Vein endothelial cell (primary cell): ENCODE measurements at places on chromosomes 13 and 19. TPM values are rescaled to one million over a fixed set of nuclear protein-coding genes. Genes with fewer than 3 reads are reported as not detected.

KCTD4 gene
- total RNA-seq, result not detected in 2 replicates

SCEL gene
- not detected in 2 replicates for total RNA-seq

U2AF1L4 gene
- total RNA-seq, result 2.3 and 2.8 TPM in 2 replicates

ZNF730 gene
- 0.33 and 2.9 TPM in 2 replicates for total RNA-seq

ZNF844 gene
- total RNA-seq, result 1.6 and 4.2 TPM in 2 replicates

CEACAM16 gene
- total RNA-seq, result under 0.01 TPM in 1 of 2 replicates, not detected in the other

UQCRFS1 gene
- total RNA-seq, result 31.3 and 42.8 TPM in 2 replicates

TMEM238 gene
- total RNA-seq, result 0.33 TPM in 1 of 2 replicates, not detected in the other

MICU2 gene
- 29.4 and 34.3 TPM in 2 replicates for total RNA-seq

SIAH3 gene
- not detected in 2 replicates for total RNA-seq
